ENCODE measurements at places on chromosomes 12 and 14. TPM values are rescaled to one million over a fixed set of nuclear protein-coding genes. Genes with fewer than 3 reads are reported as not detected.

DNA sequence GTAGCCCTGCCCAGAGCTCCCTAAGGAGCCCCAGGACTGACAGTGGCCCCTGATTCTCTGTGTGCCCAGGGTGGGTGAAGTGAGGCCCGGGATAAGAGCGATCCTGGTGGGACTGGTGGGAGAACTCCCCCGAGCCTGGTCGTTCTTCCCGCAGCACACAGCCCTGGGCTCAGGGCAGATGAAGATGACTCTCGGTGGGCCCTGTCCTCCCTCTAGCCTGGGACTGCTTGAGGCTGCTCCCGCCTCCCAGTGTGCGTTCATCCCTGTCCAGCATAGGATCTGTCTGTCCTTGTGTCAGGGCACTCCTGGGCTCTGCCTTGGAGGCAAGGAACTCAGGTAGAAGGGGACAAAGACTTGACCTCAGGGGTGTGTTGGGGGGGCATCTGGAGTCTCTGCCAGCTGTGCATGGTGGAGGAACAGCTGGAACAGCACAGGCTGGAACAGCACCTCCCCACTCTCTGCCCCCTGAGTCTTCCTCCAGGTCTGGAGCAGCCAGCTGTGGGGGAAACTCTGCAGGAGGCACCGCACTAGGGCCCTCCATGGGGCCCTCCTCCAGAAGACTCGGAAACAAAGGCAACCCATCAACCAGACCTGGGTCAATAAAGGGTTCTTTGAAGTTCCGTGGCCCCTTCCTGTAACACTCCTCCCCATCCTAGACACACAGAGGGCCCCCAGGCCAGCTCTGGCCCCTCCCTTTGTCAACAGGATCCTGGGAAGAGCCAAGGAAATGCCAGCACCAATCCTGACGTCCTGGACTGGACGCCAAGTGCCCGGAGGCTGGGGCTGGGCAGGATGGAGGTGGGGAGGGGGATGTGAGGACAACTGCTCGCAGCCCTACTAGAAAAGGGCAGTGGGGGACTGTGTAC lies 15.9 kb downstream of the FAIM2 start:
- H3K36me3 ChIP-seq: no peaks in the 10 kb centered on the region
- peaks cover 20% of the 10 kb centered on the region for H3K27me3 ChIP-seq
- H3K4me3 ChIP-seq: no peak overlapping the region
- H3K4me1 ChIP-seq: no peaks in the 10 kb centered on the region

PAPLN gene
- 6.0 TPM for polyA plus RNA-seq

SLC25A21 gene
- 0.98 TPM for polyA plus RNA-seq

GRCh38 chr12:57215668-57216013 lies 953 bp upstream of the NXPH4 start:
- H3K4me1 ChIP-seq: peaks cover 2% of the 10 kb centered on the region

SERPINA9 gene
- polyA plus RNA-seq: not detected

DNA sequence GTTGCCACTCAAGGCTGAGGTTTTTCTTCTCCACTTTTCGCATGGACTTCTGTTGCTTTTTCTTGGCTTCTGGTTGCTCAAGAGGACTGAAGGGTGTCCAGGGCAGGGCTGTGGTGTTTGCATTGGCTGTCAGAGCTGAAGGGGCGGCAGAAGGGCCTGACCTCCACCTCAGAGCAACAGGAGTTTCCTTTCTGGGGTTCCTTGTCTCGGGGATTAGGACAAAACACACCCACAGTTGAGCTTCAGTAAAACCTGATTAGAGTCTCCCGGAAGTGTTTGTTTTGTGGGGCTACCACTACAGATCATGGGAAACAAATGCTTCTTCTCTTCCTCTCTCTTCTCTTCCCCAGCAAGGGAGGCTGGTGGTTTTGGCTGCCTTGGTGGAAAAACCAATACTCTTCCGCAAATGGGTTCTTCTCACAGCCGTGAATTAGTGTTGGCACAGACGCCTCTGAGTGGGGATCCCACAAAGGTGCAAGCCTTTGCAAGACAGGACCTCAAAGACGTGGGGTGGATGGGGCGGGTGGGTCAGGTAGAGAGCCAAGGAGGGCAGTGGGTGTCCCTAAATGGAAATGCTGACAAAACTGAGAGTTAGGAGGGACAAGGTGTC lies 317.7 kb upstream of the TBX3 start:
- no peak overlapping the region for H3K4me3 ChIP-seq
- H3K27me3 ChIP-seq: no peaks in the 10 kb centered on the region
- no peak overlapping the region for H3K27ac ChIP-seq
- no peaks in the 10 kb centered on the region for H3K36me3 ChIP-seq
- no peak for DNase-seq

DNA sequence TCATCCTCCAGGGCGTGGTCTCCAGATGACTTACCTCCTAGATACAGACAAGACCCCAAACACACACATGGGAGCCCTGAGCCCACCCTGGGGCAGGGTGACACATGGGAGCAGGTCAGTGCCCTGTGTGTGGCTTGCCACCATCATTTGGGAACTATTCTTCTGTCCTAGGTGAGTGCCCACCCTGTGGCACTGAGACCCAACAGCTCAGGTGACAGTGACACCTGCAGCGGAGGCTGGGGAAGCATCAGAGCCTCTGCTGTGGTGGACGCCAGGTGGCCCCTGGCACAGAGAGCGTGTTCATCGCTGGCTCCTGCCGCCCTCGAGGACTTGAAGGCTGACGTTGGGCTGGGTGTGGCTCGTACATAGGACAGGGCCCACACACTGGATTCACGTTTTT lies 23.0 kb downstream of the SFSWAP start:
- H3K27me3 ChIP-seq: no peaks in the 10 kb centered on the region
- H3K4me3 ChIP-seq: no peak overlapping the region
- peaks cover 50% of the 10 kb centered on the region for H3K36me3 ChIP-seq
- no peak overlapping the region for H3K27ac ChIP-seq

GRCh38 chr12:59040043-59040442 lies 119.7 kb upstream of the LRIG3 start:
- no peak for DNase-seq
- peak overlapping the region; percentile 81 for H3K27ac ChIP-seq
- H3K36me3 ChIP-seq: no peaks in the 10 kb centered on the region
- no peaks in the 10 kb centered on the region for H3K27me3 ChIP-seq
- no peak overlapping the region for H3K4me3 ChIP-seq

DNA sequence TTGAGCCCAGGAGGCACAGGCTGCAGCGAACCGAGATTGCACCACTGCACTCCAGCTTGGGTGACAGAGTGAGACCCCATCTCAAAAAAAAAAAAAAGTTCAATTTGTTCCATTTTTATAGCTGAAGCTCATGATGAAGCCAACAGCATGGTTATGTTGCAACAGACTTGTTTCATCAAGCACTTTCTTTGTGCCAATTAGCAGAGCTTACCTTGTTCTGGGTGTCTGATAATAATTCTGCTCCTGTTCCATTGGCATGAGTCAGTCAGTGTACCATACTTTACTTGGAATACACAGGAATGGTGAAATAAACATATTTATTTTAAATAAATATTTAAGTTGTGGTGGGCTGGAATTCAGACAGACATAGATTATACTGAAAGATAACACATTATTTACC lies 100.8 kb upstream of the DAAM1 start:
- H3K4me3 ChIP-seq: no peak overlapping the region
- DNase-seq: no peak
- H3K27ac ChIP-seq: no peak overlapping the region
- no peaks in the 10 kb centered on the region for H3K36me3 ChIP-seq

GPR135 gene
- polyA plus RNA-seq: 0.80 TPM

DNA sequence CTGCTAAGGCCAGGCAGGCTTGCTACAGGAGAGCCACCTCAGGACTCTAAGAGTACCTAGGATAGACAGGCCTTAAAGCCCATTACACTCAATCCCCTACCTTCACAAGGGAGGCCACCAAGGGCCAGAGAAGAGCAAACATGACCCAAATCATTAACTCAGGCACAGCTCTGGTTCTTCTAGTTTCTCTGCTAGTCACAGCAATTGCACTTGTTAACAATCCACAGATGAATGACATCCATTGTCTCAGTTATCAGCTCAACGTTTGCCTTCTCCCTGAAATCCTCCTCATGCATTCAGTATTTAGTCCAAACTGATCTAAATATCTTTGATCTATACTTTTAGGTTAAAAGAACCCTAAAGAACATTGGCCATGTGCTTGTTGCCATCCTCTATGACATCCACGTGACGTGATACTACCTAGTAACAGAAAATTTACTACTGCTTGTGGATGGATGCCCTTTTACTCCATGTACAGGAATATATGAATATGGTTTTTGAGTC lies 164.5 kb downstream of the STXBP6 start:
- H3K27me3 ChIP-seq: no peaks in the 10 kb centered on the region
- no peak for DNase-seq
- H3K36me3 ChIP-seq: no peaks in the 10 kb centered on the region

MSI1 gene
- not detected for polyA plus RNA-seq

PCED1B gene
- polyA plus RNA-seq: 1.7 TPM

- no peaks in the 10 kb centered on the region for H3K27me3 ChIP-seq
- no peaks in the 10 kb centered on the region for H3K36me3 ChIP-seq
- H3K4me3 ChIP-seq: no peak overlapping the region
- no peaks in the 10 kb centered on the region for H3K4me1 ChIP-seq
- no peak for DNase-seq
Observed at GRCh38 chr12:120925740-120926563, 21.8 kb upstream of the SPPL3 start.

GYS2 gene
- 0.03 TPM for polyA plus RNA-seq

DNA sequence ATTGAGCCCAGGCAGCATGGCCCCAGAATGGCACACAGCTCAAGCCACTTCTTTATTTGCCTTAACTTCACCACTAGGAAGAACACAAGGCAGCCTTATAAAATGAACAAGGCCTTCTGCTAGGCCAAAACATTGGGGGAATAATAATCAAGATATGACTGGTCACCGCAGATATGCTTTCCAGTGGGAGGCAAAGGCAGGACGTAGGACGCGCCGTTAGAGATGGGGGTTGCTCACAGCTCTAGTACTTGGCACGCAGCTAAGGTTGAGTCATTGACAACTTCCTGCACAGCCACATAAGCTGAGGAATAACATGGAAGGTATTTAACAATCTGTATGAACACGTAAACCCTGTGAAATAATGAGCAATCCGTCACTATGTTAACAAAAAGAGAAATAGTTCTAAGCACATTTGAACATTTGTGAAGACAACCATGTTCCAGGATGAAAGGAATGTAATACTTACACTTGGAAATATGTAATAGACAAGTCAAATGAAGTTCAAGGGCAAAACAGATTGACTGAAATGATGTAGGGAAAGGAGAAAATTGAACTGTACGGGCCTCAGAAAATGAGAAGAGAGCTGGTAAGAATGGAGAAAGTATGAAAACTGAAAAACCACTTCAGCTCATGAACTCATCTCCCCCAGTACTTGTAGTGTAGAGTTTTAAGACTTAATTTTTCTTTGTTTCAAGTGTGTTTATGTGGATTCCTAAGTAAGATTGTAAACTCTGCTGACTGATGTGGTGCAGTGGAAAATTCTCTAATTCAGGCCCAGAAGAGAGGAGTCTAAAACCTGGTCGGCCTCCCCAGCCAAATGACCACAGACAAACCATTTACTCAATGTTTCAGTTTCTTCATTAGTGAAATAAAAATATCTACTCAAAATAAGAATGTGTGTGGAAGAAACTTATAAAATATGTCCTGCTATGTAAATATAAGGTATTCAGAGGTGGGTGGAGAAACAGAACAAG lies 59.3 kb upstream of the CCDC91 start:
- H3K27ac ChIP-seq: peak overlapping the region; percentile 84
- H3K36me3 ChIP-seq: no peaks in the 10 kb centered on the region
- peaks cover 21% of the 10 kb centered on the region for H3K4me1 ChIP-seq
- no peaks in the 10 kb centered on the region for H3K27me3 ChIP-seq
- H3K4me3 ChIP-seq: no peak overlapping the region

Measured in endothelial cell of umbilical vein (primary cell).